ENCODE measurements at places on chromosomes 12 and 14. TPM values are rescaled to one million over a fixed set of nuclear protein-coding genes. Genes with fewer than 3 reads are reported as not detected.

TESPA1 gene
- total RNA-seq, result not detected

FSCB gene
- not detected for total RNA-seq

HRK gene
- not detected for total RNA-seq

C1S gene
- total RNA-seq, result 85.7 TPM

KRT75 gene
- not detected for total RNA-seq

HOXC10 gene
- total RNA-seq, result 3.7 TPM

SLC22A17 gene
- 9.6 TPM for total RNA-seq

IL31 gene
- total RNA-seq, result not detected

LEMD3 gene
- 19.8 TPM for total RNA-seq

GZMB gene
- total RNA-seq, result not detected

AKAP3 gene
- total RNA-seq, result 4.2 TPM

USP44 gene
- 0.05 TPM for total RNA-seq

SLC38A2 gene
- 399 TPM for total RNA-seq

INHBC gene
- total RNA-seq, result not detected
